ENCODE measurements at places on chromosomes 3 and 15.

- no peak for DNase-seq
Measured at GRCh38 chr3:197093871-197094270, 64.3 kb upstream of the MELTF start.

DNA sequence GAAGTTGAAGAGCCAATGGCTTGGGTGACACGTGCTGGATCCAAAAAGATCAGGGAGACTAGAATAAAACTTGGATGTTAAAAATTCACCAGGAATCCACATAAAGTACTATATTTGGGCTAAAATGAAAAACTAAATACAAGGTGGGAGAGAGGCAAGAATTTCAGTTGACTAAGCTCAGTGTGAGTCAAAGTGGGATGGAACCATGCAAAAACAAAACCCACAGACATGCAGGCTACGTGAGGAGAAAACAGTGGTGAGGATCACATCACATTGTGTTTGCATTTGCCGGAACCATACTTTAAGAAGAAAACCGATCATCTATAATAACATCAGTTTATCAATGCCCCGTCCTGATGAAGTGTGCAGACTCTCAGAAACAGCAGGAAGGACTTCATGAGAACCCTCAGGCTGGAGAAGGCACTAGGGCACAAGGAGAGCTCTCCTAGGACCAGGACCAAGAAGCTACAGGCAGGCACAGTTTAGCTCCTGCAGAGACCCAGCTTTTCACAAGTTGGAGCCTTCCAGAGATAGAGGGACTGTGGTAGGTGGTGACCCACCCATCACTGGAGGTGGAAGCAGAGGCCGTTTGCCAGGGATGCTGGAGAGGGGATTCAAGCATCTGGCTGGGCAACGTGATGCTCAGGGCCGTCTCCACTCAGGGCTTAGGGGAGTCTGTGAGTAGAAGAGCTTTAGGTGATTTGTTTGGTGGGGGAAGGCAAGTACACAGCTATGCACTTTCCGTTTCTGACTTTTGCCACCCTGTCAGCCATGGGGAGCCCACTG is 29.0 kb upstream of the NR2E3 start:
- no peak for DNase-seq

DNA sequence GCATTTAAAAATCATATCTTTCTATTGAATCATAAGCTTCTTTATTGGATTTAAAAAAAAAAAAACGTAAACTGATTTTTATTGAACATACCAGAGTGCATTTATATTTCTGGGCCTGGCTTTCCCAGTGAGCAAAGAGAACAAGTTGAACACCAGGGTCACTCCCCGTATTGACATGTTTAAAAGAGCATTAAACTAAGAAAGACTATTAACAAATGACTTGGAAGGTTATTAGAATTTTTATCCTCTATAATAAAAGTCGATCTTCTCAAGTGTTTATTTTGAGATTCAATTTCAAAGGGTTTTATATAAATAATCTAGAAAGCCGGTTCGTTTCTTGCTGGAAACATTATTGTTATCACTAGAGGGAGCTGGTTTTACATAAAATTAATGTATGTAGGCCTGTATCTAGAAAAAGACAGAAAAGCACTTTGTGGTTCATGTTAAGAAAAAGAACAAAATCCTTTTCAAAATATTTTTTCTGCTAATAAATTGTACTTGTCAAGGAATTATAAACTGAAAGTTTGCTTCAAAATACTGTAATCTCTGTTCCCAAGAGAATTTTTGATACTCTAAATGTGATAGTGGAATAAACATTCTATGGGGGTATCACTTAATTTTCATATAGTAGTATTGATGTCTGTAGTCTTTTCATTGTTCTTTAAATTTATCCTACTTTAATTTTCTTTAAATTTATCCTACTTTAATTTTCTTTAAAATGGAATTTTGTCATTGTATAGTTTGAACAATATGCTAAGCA is 321.8 kb upstream of the MME start:
- no peak for DNase-seq

DNA sequence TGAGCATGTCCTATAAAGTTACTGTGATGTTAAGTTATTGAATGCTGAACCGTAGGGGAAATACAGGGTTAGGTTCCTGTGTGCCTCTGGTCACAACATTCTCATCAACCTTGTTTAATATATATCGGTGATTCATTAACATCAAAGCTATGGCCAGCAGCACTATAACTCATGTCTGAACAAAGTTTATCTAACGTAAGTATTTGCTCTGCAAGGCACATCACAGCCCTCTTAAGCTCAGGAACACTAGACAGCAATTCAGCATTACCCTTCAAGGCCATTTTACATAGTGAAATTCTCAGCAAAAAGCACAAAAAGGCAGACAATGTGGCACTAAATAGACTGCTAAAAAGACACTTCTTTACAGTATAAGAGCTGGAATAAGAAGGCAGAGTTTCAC is 48.2 kb upstream of the FNDC3B start:
- DNase-seq: no peak

DNA sequence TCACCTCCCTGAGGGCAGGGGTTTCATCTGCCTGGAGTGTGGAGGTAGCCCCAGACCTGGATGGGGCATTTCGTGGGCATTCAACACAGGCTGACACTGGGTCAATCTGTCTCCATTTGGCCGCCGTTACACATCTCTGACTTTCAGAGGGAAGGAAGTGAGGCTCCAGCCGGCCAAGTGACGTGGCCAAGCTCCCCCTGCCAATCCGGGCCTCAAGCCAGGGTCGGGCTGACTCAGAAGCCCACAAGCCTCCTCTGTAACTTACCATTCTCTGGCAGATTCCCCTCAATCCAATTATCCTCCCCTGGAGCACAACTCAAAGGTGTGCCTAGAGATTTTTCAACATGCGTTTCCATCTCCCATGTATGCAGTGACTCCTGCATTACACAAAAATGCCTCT is 227.6 kb downstream of the KLF13 start:
- DNase-seq: no peak

DNA sequence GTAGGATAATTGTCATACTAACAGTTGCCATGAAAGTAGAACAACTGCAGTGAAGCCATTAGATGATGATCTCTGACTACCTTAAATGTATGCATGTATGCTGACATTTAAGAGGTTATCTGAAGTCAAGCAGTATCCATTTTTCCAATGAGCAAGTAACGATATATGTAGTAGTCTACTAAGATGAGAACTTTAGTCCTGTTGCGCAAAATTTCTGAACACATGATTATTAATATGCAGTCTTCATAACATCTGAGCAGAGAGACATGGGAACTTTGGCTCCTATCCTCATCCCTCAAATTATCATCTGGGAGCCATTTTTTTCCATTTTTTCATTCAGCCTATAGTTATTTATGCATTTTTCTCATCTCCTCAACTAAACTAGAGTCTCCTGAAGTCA is 79.2 kb downstream of the MME start:
- no peak for DNase-seq

GRCh38 chr15:73789521-73790240 is 36.5 kb upstream of the INSYN1 start:
- DNase-seq: no peak

GRCh38 chr15:76987896-76988860 is 6.7 kb upstream of the PSTPIP1 start:
- no peak for DNase-seq

- DNase-seq: no peak
Measured at GRCh38 chr3:66553441-66554113, 52.8 kb upstream of the LRIG1 start.

GRCh38 chr3:194103983-194104751 is 31.8 kb upstream of the HES1 start:
- no peak for DNase-seq

DNA sequence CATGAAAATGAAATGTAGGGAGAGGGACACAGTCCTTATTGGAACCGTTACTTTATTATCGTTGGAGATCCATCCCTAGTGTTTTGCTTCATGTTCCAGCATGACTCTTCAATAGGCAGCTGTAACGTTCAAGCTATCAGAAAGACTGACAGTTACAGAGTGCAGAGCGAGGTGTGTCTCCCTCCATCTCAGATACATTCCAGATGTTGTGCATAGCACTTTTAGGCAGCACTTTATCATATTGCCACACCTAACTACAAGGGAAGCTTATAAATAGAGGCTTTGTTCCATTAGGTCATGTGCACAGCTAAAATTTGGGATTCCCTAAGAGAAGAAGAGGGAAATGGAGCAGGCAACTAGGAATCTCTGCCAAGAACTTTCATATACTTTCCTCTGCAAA is 1009.6 kb downstream of the ROBO2 start:
- DNase-seq: no peak

- DNase-seq: no peak
Measured at GRCh38 chr3:177483182-177483967, 286.1 kb upstream of the TBL1XR1 start.

DNA sequence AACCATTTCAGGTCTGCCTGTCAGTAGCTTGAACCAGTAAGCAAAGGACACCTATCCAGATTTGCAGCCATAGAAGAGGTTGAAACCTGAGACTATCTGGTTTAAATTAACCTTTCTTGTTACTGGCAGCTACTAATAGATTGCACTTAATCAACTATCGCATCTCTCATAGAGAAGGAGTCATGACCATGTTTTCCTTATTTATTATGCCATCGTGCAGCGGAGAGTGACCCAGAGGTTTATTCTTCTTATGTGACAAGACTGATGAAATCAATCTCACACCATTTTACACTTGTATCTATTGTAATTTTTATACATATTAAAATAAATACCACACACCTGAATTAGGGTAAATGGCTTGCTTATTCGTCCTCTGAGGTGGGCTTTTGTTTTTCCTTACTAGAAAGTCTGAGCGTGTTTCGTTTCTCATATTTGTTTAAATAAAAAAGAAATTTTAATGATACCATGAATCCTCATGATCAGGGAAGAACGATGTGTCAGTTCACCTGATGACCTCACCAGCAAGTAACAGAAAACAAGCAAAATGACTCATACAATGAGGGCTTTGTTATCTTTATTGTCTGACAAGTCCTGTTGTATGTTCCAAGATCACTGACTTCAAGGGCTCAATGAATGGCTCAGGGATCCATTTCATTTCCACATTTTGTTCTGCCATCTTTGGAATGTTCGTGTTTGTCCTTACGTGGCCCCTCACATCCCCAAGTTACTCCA is 379.5 kb upstream of the DPH6 start:
- no peak for DNase-seq

DNA sequence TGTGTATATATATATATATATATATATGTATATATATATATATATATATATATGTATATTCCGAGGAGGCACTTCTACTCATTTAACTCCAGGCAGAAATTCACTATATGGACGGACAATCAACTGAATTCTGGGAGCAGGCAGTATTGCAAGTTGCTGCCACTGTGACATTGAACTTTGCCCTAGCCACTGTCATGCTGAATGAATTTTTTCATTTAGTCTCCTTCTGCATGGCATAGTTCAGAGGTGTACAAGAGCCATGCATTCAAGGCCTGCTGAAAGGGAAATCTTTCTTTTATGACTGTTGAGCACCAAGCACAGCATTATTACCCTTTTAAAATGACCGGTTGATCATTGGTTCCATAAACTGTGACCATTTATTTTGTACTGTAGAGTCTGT is 176.2 kb upstream of the THRB start:
- no peak for DNase-seq

- no peak for DNase-seq
Measured at GRCh38 chr15:39649757-39650156, 68.9 kb downstream of the THBS1 start.

DNA sequence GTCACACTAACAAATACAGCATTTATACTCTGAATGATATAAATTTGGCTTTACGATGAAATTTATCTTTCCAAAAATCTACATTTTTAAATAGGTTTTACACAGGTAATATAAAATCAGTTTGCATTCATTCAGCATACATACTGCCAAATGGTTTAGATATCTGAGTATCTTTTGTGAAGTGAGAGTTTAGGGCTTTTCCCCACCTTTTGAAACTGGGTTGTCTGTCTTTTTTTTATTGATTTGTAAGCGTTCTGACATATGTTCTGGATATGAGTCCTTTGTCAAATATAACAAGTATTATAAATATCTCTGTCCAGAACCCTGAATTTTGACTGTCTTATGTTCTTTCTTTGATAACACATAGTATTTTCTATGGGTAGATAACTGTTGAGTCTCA is 42.4 kb downstream of the GABPB1 start:
- DNase-seq: no peak

DNA sequence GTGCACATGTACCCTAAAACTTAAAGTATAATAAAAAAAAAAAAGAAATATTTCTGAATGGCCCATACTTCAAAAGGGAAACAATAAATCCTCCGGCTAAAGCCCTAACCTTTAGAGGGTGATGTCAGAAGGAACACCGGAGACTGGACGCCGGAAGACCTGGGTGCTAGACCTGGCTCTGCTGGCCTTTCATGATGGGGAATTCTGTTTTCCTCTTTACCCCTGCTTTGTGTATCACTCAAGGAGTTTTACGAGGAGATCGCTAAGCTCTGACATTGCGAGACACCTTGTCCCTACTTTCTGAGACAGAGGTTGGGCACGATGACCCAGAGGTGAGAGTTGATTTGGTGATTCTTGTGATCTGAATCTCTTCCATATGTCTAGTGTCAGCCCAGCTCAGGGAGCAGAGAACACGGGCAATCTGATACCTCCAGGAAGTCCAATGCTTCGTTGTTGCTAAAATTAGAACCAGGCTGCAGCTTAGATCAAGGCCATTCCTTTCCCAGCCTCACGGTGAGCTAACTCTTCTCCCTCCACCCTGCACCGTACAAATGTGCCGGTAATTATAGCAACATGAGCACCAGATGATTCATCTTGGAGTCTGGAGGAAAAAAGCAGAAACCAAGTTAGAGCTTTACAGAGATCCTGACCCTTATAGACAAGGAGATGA is 42.0 kb upstream of the CFAP161 start:
- no peak for DNase-seq

- DNase-seq: no peak
Measured at GRCh38 chr3:147218965-147219364, 187.4 kb downstream of the ZIC4 start.

DNA sequence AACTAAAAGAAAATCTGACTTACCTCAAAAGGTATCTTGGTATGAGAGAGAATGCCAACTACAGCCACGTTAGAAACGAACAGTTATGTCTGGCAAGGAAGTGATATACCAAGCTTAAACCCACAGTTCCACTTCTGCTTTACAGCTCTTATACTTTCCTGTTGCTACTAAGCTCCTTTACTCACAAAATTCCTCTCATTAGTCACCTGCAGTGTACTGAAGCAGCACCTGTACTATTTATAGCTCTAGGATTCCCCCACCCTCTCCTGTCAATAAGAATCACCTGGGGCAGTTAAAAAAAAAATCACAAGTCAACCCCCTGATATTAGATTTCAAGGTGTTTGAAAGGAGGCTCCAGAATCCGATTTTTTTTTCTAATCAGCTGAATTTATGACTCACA is 2.9 kb upstream of the TMEM266 start:
- no peak for DNase-seq

DNA sequence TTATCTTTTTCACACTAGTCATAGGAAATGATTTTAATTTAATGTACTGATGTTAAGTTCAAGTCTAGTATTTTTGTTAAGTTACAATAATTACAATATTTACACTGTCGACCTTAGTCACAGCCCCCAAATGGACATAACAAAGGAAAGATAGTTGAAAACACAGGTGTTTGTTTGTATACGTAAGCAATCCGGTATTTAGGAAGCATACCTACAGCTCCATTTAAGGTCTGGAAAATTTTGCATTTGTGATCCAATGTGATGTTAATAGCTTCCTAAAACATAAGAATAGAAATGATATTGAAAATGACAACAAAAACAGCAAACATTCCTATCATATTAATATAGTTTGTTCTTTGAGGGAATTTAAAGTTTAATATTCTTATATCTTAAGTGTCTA is 56.9 kb downstream of the PLOD2 start:
- DNase-seq: no peak
